ENCODE measurements at places on chromosomes 4 and X.

GRCh38 chrX:103498786-103499185 is 20.5 kb downstream of the RAB40A start:
- no peak for DNase-seq

- no peak for DNase-seq
Measured at GRCh38 chrX:19372547-19373331, 29.0 kb downstream of the PDHA1 start.

DNA sequence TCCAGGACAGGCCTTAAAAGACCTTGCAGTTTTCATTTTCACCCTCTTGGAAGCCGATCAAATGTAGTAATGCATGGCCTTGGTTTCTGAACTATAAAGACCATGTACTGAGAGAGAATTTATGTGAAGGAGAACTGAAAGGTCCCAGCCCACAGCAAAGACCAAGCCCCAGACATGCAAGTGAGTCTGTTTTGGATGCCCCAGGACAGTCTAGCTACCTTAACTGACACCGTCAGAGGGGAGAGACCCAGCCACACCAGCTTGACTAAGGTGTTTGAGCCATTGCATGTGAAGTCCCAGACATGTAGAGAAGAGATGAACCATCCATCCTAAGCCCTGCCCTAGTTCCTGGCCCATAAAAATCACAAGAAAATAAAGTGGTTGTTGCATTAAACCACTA is 316.8 kb upstream of the GATB start:
- DNase-seq, result no peak

DNA sequence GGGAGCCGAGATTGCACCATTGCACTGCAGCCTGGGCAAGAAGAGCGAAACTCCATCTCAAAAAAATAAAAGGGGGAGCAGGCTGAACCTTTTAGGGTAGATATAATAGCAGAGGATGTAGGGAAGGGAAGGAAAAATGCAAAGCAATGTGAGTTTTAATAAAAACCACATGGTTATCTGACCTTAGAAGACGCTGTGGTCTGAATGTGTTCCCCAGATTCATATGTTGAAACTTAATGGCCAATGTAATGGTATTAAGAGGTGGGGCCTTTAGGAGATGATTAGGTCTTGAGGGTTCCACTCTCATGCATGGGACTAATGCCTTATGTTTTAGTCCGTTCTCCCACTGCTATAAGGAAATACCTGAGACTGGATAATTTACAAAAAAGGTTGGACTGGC is 114.1 kb upstream of the STX18 start:
- DNase-seq, result no peak

DNA sequence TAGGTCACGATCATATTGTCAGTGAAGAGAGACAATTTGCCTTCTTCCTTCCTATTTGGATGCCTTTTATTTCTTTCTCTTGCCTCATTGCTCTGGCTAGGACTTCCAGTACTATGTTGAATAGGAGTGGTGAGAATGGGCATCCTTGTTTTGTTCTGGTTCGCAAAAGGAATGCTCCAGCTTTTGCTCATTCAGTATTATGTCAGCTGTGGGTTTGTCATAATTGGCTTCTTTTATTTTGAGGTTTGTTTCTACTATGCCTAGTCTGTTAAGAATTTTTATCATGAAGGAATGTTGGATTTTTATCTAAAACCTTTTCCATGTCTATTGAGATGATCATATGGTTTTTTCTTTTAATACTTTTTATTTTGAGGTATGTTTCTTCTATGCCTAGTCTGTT is 152.3 kb upstream of the MAD2L1 start:
- no peak for DNase-seq

DNA sequence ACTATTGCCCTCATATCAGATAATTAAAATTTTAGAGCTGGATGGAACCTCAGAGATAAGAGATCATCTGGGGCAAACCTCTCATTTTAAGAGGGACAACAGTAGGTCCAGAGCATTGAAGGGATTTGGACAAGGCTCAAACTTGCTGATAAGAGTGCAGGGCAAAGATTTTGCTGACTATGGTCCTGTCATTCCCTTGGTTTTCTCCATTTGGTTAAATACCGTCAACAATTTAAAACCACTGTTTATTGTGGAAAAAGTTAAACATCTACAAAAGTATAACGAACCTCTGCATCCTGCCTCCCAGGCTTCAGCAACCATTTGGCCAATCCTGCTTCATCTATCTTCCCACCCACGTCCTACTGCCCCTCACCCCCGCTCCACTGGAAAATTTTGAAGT is 10.7 kb upstream of the KIT start:
- DNase-seq, result no peak

GRCh38 chr4:8607603-8608481 is 15.3 kb downstream of the CPZ start:
- DNase-seq, result no peak

DNA sequence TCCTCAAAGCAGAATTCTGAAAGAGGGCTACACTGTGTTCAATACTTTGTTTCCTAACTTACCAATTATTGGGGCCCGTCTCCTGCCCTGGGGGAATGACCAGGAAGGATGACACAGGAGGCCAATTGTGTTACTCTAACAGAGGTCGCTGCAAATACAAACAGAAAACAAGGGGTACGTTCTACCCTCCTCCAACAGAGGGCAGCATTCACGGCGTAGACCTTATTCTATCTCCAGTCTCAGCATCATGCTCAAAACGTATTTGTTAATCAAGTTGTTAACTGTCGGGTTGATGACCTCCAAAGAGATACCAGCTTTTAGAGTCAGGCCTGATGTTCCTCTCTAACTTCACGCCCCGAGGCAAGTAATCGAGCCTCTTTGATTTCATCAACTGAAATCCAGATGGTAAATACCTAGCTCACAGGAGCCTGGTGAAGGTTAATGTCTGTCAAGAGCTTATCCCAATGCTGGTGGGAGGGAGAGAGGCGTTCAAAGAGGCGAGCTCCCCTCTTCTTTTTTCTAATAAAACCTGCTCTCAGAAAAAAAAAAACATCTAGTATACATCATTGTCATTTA is 181.0 kb upstream of the KCNIP4 start:
- no peak for DNase-seq

GRCh38 chr4:56914336-56914735 is 6.6 kb downstream of the REST start:
- no peak for DNase-seq

GRCh38 chr4:91170768-91171167 is 1043.6 kb downstream of the CCSER1 start:
- no peak for DNase-seq

- no peak for DNase-seq
Measured at GRCh38 chr4:67632492-67632891, 68.5 kb downstream of the UBA6 start.

DNA sequence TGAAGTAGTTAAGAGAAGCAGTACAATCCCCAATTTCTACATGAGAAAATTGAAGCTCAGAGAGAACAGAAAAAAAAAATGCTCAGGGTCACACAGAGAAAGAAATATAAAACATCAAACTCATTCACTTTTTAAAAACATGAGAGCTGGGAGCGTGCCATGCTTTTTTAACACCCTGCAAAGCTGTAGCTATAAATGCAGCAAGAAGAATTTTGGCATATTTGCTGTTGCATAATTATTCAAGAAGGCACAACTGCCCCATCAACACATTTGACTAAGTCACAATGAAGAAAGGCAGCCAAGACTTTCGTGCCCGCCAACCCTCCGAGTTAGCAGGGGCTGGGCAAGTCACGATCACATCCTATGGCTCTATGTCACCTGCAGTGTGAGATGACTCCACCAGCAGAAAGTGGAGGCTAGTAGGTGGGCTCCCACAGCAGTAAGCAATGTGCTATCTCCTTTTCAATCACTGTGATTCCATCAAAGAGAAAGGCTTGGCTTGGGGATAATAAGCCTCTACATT is 214.8 kb downstream of the DHX15 start:
- DNase-seq, result no peak

DNA sequence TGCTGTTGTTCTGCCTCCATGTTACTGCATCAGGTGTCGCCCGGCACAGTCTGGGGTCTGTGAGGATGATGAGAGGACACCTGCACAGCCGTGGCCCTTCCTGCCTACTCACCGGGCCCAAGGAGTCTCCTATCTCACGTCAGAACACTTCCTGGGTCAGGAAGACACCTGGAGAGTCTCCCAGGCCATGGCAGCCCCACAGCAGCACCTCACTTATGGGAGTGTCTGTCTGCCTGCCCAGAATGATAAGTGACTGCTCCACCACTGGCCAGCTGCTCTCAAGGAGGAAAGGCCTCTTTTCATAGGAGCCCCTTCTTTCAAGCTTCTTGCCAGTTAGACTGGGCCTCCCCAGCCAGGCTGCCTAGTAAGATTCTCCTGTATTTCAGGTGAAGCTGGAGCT is 56.1 kb downstream of the NELFA start:
- no peak for DNase-seq

- DNase-seq, result no peak
Measured at GRCh38 chr4:145340071-145340675, 141.5 kb upstream of the SMAD1 start.

DNA sequence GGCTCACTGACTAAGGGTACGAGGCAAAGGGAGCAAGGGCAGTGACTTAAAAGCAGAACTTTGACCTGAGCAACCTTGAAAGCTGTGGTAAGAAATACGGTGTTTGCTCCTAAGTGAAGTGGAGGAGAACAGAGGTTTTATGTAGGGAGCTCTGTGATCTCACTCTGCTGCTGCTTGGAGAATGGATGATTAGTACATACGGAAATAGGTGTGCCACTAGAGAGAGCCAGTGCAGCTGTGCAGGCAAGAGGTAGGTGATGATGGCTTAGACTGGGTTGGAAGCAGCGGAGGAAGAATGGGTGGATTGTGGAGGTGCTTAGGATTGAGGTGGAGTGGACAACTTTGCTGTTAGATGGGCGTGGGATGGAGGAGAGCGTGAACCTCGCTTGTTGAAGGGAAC is 85.0 kb downstream of the FAM193A start:
- DNase-seq, result no peak

DNA sequence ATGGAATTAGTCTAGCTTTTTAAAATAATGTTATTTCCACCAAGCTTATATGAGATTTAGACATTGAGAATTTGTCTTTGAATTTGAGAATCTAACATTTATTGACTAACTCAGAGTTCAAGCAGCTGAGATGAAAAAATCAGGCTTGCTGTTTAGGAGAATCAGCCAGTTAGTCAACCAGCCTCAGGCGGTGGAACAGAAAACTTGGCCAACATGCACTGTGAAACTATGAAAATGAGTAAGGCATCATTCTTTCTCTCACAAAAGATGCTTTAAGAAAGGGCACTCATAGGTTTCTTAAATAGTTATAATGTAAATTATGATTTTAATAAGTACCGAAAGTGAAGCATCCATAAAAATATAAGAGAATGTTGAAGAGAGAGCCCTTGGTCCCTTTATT is 84.2 kb downstream of the NFKB1 start:
- DNase-seq, result no peak

DNA sequence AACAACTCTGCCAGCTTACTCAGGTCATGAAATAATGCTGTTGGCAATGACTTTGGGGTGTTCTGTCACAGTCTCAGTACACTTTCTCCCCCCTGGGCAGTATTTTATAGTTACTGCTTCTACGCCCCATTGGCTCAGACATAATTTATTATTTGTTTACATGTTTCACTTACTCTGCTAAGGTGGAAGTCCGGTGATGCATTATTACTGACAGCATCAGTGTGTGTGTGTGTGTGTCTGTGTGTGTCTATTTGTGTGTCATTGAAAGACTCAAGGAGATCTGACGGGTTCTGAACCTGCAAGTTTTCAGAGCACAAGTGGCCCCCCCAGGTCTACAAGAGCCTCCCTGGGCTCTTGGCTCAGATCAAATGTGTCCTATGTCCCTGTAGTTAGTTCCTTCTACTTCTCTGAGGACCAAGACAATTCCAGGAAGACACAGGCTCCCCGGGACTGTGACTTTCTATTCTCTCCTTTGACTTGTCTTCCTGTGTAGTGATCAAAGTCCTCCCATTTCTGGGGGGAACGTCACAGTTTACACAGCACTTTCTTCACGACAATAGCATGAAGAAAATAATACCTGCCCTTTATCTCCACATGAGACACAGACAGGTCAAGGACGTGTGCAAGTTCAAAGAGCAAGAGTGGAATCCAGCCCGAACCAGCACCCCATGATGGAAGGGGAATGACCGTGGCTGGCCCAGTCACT is 283.7 kb upstream of the GATB start:
- no peak for DNase-seq

GRCh38 chr4:143252478-143252877 is 67.8 kb downstream of the USP38 start:
- DNase-seq, result no peak

DNA sequence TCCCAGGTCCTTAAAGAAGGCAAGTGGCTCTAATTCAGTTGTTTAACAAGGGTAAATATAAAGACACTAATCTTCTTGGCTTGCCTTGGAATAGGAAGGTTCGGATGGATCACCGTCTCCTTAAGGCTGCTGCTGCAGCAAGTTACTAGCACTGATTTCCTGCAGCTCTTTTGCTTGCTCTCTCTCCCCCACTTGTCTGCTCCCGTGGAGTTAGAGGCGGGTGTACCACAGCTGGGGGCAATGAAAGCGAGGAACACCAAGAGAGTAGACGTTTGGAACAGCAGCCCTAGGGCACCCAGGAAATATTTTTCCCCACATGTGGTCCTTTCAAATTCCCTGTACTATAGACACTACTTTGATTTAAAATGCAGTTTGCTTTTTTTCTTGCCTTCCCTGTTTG is 202.2 kb downstream of the SH2D1A start:
- no peak for DNase-seq

Data from stimulated activated CD8-positive, alpha-beta memory T cell treated with anti-CD3 and anti-CD28 coated beads, Interleukin-4, amount 100 ng/mL, for 1 hour (primary cell).